Stimulated activated CD4-positive, alpha-beta T cell treated with anti-CD3 and anti-CD28 coated beads, Interleukin-12 subunit alpha, Interleukin-12 subunit beta, amount 100 ng/mL, for 24 hours (primary cell): ENCODE measurements at places on chromosomes 3 and 15.

DNA sequence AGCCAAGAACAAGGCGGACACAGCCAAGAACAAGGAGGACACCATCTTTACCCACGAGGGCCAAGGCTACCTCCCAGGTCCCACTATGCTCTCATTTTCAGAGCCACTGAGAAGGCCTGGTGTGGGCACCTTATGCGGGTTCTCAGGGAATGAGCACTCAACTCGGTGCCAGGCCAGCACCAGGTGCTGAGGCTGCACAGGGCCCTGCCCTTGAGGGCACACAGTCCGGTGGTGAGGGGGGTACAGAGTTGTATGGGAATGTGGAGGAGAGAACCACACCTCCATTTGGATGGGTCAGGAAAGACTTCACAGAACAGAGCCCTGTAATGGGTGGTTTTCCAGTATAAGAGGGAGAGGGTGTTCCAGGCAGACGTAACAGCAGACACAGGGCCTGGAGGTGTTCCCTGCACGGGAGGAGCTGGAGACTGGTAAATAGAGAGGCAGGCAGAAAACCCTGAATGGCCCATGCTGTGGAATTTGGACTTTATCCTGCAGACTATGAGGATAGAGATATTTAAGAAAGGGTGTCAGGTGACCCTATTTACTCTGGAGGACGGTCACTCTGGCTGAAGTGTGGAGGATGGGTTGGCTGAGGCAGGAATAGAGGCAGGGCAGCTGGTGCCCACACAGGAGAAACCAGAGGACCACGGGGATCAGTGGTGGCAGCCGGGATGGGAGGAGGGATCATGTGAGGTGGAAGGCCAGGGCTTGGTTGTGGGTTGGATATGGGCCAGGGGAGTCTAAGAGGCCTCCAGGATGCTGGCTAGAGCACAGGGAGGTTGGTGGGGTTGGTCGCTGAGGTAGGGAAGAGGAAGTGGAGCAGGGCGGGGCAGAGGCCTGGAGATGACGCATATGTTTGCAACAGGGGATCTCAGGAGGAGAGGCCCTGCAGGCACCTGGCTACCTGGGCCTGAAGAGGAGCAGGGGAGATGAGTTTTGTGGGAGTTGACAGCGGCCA, 34.6 kb downstream of the CRABP1 start:
- no peak for DNase-seq

- DNase-seq = no peak
Observed at GRCh38 chr15:95377258-95377852, 953.1 kb upstream of the NR2F2 start.

- DNase-seq = no peak
Observed at GRCh38 chr3:51722362-51722761, 15.5 kb downstream of the GRM2 start.

DNA sequence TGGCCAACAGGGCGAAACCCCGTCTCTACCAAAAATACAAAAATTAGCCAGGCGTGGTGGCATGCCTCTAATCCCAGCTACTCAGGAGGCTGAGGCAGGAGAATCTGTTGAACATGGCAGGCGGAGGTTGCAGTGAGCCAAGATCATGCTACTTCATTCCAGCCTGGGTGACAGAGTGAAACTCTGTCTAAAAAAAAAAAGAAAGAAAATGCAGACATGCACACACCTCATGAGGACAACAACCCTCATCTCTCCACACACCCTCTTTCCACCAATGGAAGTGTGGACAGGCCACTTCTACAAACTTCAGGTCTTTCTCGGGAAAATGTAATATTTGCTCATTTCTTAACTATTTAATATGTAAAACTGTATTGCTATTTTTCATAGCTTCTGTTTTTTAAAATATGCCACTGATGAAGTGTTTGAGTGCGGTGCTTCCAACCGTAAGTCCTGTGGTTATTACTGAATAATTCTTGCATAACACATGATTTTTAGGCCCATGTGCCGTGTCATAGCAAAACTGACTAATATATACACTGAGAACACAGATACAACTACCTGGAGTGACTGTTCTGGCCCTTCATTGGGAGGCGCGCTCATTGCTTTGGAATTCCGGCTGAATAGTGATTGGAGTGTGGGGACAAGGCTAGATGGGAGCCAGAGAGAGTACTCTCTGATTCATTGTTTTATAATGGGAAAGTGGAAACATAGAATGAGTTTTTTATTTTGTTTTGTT, 23.1 kb downstream of the LRRC31 start:
- DNase-seq = no peak

DNA sequence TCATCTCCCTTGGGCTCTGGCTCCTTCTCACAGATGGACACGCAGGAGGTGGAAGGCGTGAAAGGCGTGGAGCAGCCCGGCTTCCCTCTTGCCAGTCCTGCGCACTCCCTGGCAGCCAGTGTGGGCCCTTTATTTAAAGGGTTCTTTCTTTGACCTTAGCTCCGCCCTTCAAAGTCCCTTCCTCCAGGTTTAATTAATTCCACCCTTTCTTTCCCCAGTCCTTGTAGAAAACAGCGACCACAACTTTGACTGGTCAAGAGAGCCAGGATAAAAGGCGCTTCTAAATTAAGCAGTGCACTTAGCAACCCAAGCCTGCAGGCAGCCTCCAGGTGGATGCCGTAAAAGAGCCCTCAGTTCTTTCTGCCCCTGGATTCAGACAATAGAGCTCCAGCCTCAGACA, at the start of gene HDC:
Gene HDC (minus strand): TSS at position 107 of the 400 bp plus-strand sequence. CDS start 103 bp downstream, at position 4.
- DNase-seq = no peak
